ENCODE measurements at places on chromosomes 7 and 10.

DNA sequence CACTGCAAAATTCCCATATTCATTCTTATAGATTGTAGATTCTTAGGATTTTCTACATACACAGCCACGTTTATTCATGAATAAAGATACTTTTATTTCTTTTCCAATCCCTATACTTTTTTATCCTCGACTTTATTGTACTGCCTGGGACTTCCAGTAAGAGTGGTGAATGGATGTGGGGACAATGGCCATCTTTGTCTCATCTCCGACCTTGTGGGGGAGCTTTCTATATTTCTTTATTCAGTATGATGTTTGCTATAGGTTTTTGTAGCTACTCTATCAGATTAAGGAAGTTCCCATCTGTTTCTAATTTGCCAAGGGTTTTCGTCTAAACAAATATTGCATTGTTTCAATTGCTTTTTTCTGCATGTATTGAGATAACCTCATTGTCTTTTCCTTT is 184.3 kb downstream of the FOXP2 start:
- DNase-seq, result no peak

DNA sequence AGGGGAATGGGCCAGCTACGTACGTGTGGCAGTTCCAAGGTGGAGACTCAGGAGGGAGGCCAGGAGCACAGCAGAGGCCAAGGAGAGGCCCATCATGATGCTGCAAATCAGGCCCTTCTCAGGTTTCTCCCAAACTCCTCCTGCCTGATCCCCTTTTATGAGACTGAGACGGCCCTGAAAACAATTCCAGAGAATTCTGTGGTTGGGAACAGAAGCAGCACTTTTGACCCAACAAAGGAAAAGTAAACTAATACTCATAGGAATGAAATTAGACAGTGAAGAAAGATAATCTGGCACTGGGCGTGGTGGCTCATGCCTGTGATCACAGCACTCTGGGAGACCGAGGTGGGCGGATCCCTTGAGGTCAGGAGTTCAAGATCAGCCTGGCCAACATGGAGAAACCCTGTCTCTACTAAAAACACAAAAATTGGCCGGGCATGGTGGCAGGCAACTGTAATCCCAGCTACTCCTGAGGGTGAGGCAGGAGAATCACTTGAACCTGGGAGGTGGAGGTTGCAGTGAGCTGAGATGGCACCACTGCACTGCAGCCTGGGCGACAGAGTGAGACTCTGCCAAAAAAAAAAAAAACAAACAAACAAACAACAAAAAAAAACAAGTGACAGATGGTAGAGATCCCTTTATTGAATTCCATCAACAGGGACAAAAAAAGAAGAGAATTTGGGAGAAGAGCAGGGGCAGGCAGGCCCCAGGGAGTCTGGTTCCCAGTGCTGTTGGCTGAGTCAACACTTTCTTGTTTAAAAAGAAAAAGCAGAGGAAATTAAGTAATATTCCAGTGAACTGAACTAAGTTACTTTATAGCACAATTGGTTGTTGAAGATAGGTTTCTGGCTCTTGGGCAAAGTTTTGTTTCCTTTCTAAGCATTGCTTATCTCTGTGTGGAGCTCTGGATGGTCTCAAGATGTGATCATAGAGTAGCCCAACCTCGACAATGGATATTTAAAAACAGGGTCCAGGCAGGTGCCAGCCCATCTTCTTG is at the start of gene CCL26:
CCL26 (minus strand) TSS at position 131 of the 997 bp plus-strand sequence; CDS start at position 96, 35 bp downstream.
- peak; percentile 81 for DNase-seq

- DNase-seq, result no peak
These were observed 133.3 kb upstream of the PODXL start for GRCh38 chr7:131689662-131690234.

DNA sequence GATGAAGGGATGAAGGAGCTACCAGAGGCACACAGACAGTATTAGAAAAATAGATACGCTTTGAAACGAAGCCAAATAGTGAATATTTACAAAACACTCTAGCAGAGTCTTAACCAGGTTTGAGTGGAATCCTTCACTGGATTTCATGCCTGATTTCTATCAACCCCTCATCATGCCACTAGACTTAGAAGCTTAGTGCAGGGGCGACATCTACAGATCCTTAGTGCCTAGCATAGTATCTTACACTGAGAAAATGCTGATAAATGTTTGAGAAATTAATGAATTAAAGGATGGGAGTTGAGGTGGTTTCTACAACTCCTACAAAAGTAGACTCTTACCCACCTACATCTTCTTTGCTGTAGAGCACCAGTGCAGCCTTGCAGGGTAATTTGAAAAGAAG is 54.7 kb upstream of the CCNJ start:
- DNase-seq, result no peak

- DNase-seq, result no peak
These were observed 250.8 kb upstream of the HABP2 start for GRCh38 chr10:113302062-113302461.
